SHP77 treated with DMSO at 0.1 percent for 48 hours (cell line): ENCODE measurements at places on chromosomes 3 and 15.

DNA sequence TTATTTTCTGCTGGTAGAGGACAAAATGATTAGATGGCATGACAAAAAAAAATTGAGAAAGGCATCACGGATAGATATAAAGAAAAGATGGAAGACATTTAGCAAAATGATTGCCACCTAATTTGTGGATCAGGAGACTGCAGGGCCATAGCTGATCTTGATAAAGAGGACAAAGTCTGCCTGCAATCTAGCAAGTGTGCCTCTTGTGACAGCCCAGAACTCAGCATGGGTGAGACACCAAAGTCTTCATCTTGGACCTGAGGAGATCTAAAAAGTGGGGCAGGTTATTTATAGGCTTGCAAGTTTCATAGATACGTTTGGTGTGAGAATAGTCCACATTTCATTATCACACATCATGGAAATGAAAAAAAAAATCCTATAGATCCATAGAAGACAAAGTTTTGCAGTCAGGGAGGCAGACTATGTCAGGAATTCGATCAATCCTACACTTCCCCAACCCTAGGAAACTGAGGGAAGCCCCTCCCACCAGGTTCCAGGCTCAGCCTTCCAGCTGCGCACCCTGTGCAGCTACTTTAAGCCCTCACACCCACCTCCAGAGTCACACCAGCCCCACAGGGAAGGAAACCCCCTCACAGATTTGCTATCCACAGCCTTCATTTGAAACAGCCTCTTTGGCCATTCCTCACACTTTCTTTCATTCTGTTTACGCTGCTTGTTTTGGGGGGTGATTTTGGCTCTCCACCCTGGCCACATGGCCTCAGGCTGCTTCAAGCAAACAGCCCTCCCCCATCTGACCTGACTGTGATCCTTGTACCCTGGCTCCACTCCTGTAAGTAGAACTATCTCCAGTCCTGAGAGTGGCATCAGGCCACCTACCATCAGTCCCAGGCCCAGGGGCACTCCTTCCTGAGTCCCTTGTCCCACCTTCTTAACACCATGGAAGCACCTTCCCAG is 28.1 kb upstream of the KLHL6 start:
- no peak for DNase-seq

- no peak for DNase-seq
These were observed 55.1 kb downstream of the PDE8A start for GRCh38 chr15:85036716-85037115.

GRCh38 chr3:170220871-170221270 is 1.4 kb upstream of the PRKCI start:
- DNase-seq: no peak

DNA sequence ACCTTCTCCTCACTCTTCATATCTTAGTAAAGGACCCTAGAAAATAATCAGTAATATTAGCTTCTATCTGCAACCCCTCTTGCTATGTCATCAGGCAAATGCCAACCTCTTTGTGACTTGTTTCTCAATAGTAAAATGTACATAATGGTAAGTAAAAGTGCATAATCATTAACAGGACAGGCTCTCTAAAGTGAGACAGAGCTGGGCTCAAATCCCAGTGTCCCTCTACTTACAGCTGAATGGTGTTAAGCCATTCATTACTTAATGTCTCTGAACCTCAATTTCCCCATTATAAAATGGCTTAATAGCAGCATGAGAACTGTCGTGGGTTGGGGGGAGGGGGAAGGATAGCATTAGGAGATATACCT is 62.6 kb upstream of the ATP11B start:
- no peak for DNase-seq

- no peak for DNase-seq
These were observed 29.0 kb downstream of the CCDC33 start for GRCh38 chr15:74265046-74265639.

DNA sequence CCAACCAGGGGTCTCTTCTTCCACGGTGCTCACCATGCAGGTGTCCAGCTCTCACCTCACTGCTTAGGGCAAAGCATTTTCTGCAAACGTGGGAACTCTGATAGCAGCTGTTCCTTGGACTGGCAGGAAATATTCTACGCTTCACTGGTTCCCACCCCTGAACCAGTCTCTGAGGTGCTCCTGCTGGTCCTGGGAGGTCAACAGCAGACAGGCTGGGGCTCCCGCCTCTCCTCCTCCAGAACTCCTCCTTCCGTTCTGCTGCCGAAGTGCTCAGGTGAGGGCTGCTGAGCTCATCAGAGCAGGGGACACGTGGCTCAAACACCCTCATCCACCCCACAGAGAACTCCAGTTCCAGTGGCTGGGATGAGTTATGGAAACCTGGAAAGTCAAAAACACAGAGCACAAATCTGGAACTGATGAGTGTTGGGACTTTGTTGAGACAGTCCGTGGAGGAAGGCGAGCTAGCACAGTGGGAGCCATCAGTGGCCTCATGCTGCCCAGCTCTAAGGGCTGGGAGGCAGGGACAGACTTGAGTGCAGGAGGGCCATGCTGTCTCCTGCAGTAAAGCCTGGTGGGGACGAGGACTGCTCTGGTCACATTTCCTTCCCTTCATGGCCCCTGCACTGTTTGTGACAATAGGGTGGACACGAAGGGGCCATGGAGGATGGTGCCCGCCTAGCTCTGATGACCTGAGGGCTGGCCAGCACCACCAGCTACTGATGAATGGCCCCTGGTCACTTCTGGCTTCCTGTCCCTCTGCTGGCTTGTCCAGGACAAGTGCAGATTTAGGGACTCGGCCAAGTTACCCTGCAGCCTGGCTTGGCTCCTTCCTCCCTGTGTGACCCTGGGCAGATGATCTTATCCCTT is 137.8 kb downstream of the KLF13 start:
- no peak for DNase-seq

- no peak for DNase-seq
These were observed 771 bp downstream of the CALML4 start for GRCh38 chr15:68204361-68204760.

GRCh38 chr3:170471149-170471548 is 52.5 kb downstream of the CLDN11 start:
- no peak for DNase-seq

GRCh38 chr15:76293361-76293760 is 17.9 kb downstream of the ETFA start:
- DNase-seq: no peak

- DNase-seq: no peak
These were observed 25.0 kb downstream of the MAP6D1 start for GRCh38 chr3:183800243-183800863.

DNA sequence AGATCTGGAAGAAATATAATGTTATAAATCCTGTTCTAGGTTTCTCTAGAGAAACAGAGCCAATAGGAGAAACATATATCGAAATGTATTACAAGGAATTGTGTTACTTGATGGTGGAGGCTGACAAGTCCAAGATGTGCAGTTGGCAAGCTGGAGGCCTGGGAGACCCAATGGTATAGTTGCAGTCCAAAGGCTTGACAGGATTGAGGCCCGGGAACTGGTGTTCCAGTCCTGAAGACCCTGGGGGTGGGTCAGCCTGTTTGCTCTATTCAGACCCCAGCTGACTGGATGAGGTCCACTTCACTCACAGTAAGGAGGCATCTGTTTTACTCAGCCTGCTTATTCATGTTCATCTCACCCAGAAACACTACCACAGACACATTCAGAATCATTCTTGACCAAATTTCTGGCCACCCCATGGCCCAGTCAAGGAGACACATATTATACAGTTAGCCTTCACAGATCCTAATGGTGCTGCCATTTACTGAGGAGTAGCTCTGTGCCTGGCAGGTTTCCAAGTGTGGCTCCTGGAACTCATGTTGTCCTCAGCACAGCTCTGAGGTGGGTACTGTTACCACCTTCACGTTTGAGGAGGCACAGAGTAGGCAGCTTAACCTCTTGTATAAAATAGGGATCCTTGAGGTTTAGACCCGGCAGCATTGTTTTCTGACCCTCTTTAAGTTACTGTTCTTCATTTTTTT is 3.7 kb downstream of the TRAK1 start:
- no peak for DNase-seq
